ENCODE measurements at places on chromosomes 12 and 14.

DNA sequence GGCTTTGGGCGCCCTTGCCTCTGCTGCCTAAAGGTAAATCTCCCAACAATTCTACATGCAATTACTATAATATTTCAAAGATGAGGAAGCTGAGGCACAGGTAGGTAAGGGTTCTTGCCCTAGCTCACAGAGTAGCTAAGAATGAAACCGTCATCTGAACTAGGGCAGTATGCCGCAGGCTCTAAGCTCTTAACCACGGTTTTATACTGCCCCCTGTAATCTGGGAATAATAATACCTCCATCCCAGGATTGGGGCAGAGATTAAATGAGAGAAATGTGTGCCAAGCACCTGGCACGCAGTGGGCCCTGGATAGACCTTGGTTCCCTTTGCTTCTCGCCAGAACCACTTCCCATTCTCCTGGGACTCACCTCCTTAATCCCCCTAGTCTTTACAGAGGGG, 1.5 kb upstream of the HRK start:
- DNase-seq, result no peak

- DNase-seq, result no peak
Measured at GRCh38 chr12:101881228-101881627, 3.8 kb downstream of the DRAM1 start.

- DNase-seq, result peak; percentile 74
Measured at GRCh38 chr12:12115514-12115913, 44.8 kb downstream of the BCL2L14 start.

DNA sequence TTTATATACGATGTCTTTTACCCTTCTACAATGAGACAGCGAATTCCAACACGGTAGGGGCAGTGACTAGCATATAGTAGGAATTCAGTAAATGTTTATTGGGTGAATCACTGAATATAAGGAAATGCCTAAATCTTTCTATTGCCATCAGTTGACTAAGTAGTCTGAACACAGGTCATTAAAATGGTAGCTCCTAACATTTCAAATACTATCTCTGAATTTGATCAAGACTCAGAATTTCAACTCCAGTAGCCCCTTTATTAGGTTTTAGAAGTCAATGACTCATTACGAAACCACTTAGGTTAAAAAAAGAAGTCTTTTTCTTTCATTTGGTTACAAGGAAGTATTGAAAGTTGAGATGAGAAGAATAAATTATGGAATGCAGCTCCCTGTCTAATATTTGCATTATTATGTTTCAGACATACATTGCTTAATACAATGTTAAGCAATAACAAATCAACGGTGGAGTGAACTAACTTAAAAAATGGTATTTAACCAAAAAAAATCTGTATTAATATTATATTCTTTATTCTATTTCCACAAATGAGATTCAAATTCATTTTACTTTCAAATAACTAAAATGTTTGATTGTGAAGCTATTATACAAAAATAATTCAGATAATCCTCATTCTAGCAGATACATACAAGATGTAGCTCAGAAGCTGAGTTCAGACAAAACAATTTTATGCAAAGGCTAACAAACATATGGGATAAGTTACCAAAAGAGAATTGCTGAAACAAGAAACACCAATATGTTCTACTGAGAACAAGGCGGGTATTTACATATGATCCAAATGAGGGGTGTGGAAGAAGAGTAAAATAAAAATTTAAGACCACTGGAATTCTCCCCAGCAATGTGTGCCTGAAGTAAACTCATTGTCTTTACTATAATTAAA, 302.7 kb downstream of the CEP128 start:
- no peak for DNase-seq

- no peak for DNase-seq
Measured at GRCh38 chr12:132568301-132568700, 42.1 kb downstream of the LRCOL1 start.

- no peak for DNase-seq
Measured at GRCh38 chr14:52987514-52987913, 36.7 kb upstream of the FERMT2 start.

DNA sequence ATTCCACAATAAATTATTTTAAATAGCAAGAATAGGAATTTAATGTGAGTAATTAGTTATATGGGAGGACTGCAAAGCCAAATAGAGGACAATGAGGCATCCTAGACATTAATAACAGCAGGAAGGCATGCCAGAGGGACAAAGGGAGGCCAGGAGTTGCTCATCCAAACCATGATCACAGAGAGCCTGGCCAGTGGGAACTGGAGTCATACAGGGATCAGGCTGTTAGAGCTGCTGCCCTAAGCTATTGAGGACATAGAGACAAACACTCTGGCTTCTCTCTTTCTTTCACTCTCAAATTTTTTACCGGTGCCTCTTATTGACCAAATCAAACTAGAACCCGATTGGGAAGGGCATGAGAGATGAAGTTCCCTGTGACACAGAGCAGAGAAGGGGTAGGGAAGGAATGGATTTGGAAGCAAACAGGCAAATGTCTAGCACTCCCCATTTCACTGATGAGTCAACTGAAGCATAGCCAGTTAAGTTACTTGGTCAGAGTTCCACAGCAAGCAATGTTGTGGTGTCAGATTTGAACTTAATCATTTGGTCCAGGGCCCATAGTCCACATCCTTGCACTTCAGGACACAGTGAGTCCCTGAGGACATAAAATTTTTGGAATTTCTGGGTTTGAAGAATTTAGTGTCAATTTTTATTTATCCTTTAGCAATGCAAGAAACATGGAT, 17.9 kb upstream of the CFAP54 start:
- no peak for DNase-seq

- DNase-seq, result no peak
Measured at GRCh38 chr14:35212471-35213142, 79.6 kb upstream of the PSMA6 start.

DNA sequence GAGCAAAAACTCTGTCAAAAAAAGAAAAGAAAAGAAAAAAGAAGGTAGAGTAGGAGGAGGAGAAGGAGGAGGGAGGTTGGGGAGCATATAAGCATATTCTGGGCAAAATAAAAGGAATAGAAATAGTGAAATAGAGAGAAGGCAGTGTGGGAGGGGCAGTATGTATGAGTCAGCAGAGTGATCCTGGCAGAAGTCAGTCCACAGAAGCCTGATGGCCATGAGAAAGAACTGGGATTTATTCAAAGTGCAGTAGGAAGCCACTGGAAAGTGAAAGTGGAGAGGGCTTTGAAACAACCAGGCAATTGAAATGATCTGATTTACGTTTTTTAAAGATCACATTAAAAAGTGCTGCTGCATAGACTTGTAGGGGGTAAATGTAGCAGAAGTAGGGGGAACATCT, 368.6 kb upstream of the USP15 start:
- no peak for DNase-seq

DNA sequence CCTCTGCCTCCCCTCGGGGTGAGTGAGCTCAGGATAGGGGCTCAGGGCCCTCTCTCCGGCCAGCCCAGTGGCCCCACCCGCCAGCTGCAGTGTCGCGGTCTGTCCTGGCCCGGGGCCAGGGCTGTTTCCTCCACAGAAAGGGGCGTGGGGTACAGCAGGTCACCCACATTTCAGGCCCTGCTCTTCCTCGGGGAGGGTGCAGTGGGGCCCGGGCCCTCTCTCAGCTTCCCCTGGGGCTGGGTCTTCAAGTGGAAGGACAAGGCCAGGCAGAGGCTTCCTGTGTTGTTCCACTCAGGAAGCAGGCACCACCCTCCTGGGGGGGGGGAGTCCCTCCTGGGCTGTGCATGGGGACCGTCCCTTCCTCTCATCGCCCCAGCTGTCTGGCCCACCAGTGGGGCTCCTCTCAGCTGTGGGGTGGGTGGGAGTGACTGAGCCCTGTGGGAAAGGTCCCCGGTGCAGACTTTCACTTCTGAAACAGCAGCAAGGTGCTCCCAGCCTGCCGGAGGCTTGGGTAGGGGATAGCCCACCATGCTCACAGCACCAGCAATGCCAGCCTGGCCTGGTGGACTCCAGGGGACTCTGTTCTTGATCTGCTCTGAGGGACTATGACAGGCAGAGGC, 3.7 kb downstream of the GPR132 start:
- peak; percentile 74 for DNase-seq

GRCh38 chr12:32612658-32613614, 66.2 kb upstream of the DNM1L start:
- DNase-seq, result no peak

DNA sequence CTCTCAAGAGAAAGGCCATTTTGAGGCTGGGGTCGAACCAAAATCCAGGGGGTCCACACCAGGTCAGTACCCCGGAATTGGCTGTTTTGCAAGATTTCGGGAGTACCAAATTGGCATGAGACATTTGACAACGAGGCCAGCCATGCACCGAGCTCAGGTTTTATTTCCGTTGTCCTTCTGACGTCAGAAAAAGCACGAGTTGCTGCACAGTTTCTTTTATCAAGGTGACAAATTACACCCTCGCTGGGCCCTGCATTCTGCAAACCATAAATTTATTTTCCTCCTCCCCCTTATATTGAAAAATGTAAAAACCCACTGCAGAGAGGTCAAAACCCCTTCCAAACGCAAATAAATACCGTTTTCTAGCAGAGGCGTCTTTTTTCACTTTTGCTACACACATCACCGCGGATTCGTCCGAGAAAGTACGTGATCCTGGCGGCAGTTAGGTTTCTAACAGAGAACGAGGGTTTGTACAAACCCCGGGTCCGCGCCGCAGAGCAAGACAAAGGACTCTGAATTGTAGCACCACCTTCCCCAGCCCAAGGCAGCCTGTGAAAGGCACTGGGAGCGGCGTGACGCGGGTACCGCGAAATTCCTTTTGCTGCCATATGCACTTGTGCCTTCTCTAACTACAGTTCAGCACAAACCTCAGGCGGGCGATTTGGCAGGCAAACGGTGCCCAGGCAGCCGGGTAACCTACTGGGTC, 1.8 kb downstream of the SLC38A1 start:
- peak; percentile 94 for DNase-seq

- DNase-seq, result no peak
Measured at GRCh38 chr12:118357257-118358007, 15.3 kb downstream of the TAOK3 start.

DNA sequence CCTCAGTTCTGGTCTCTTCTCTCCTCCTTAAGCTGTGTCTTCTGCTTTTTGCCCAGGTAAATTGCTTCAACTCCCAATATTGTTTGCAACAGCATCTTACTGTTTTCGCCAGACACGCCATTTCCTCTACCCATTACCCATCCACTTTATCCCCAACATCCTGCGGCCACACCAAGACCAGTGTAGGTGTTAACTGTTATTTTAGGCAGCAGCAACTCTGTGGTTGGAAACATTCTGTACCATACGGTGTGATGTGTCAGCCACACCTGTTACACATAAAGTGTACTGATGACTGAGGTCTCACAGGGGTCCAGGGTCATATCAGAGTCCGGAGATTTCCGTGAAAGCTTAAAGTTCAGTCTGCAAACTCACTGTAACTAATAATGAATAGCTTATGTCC, 21.8 kb upstream of the KLRD1 start:
- DNase-seq, result no peak

GRCh38 chr12:106416273-106416672, 58.7 kb downstream of the POLR3B start:
- DNase-seq, result no peak

DNA sequence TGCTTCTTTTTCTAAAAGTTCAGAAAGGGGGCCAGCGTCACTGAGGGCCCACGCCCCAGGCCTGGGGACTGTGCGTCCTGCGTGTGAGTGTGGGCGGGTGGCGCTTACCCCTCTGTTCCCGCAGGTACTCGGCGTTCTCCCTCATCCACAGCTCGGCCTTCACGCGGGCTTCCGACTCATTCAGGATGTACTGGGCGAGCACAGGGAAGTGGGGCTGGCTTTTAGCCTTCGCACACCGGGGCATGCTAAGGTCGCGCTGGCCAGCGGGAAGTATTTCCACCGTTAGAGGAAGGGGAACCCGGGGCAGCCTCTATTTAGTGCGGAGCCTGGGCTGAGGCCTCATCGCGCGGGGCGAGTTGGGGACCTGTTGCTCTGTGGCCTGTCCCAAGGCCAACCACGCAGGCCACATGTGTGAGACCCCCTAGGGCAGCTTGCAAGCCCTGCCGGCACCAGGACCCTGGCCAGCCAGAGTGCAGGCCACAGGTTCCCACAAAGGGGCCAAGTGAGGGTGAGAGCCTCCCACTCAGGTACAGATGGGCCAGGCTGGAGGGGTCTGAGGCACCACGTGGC, 29.2 kb upstream of the BTBD6 start:
- no peak for DNase-seq
